ENCODE measurements at places on chromosomes 6 and 20.

DNA sequence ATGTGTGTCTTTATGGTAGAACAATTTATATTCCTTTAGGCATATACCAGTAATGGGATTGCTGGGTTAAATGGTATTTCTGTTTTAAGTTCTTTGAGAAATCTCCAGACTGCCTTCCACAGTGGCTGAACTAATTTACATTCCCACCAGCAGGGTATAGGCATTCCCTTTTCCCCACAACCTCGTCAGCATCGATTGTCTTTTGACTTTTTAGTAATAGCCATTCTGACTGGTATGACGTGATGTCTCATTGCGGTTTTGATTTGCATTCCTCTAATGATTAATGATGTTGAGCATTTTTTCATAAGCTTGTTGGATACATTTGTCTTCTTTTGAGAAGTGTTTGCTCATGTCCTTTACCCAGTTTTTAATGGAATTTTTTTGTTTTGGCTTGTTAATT lies 5.3 kb upstream of the TASP1 start:
- DNase-seq, result no peak

DNA sequence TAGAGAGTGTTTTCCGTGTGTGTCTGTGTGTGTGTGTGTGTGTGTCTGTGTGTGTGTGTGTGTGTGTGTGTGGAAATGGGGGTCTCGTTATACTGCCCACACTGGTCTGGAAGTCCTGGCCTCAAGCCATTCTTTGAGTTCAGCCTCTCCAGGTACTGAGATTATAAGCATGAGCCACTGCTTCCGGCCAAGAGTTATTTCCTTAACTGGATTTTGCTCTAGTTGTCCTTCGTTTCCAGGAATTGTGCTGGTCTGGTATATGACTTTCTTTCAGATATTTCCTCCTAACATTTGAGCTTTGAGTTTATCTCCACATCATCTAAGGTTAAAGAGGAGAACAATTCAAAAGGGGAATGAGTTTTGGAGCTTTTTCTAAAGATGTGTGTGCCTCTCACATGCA lies 124.8 kb downstream of the SH3BGRL2 start:
- no peak for DNase-seq

- DNase-seq, result peak; percentile 47
Measured at GRCh38 chr6:158849899-158850806, 31.0 kb upstream of the EZR start.

- DNase-seq, result no peak
Measured at GRCh38 chr6:45105170-45105820, 222.8 kb upstream of the RUNX2 start.

- no peak for DNase-seq
Measured at GRCh38 chr6:170371588-170371987, 65.0 kb downstream of the FAM120B start.

DNA sequence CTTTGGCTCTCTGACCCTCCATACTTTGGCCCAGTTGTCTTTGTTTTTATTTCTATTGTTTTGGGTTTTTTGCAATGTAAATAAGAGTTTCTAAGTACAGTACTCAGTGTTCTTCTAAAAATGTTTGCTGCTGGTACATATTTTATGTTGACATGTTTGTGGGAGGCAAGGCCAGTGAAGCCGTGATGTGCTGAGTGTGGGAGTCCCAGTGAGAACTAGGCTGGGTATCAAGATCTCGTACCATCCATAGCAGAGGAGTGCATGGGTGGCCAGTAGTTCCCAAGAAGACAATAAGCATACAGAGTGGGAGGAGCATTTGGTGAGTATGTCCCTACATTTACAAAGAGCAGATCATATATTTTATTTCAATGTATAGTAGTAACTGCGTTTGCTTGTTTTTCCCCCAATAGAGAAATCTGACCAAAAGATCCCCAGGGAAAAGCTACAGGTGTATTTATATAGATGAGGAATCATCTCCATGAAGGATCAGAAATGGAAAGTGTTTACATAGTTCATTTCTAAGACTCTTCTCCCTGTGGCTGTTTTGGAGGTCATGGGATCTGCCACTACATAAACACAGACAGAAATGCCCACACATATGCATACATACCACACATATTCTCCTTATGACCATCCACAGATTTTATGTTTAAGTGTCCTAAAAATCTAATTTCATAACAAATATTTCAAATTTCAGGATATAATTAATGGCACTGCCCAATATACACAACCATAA lies 285.9 kb downstream of the ALDH8A1 start:
- no peak for DNase-seq

- DNase-seq, result no peak
Measured at GRCh38 chr6:141988954-141989705, 143.6 kb upstream of the GJE1 start.

DNA sequence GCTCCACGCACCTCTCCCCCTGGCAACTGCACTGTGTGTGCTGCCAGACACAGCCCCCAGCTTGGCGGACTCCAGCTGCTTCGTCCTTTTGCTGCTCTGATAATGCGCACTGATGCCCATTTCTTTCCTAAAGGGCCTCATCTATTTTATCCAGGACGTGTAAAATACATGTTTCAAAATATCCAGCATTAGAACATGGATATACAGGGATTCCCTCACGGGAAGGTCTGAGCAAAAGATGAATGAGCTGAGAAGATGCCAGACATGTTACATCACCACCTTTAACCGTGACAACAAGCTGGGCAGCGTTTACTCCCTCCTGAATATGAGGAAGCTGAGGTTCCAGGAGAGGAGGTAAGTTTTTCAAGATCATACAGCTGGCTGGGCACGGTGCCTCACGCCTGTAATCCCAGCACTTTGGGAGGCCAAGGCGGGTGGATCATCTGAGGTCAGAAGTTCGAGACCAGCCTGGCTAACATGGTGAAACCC lies 32.8 kb downstream of the TNXB start:
- DNase-seq, result no peak

GRCh38 chr6:294656-295565 lies 2.6 kb downstream of the DUSP22 start:
- no peak for DNase-seq

DNA sequence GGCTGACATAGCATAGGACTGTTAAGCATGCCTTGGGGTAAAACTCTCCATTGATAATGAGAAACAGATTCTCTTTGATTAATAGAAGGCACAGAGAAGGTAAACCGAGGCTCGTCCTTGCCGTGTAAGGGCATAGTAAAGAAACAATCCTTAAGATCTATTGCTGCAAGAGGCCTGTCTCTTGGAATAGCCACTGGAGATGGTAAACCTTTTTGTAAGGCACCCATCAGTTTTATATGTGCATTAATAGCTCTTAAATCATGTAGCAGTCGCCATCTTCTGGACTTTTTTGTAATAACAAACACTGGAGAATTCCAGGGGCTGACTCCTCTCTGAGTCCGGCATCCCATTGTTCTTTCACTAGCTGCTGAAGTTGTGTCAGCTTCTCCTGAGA lies 8.4 kb upstream of the ABHD12 start:
- DNase-seq, result no peak

DNA sequence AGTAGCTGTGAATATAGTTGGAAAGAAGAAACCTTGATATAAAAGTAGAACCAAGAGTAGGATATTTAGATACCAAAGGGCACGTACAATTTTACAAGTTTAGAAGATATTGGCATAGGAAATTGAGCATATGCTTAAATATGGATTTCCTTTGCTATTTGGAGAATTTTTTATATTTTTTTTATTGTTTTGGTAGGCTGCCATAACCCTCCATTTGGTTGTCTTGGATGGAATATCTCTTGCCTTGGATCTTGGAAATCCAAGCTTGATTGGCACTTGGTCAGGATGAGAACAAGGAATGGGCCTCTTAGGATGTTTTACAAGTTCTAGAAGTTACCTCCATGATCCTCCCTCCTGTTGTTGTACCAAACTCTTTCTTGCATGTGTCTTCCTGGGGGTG lies 297.1 kb downstream of the PRL start:
- no peak for DNase-seq

DNA sequence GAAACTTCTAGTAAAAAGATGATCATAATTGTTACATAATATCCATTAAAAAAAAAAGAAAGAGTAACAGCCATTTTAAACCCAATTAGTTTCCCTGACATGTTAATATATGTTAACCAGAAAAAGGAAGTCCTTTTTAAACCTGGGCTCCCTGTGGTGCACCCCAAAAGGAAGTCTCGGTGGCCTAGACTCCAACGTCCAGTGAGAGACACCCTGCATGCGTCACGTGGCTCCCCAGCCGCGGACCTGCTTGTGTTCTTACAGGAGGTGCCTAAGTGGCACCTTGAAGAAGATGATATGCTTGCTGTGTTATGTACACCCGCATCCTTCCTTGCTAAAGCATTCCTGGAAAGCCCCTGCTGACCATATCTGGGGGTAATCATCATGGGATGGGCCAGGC lies 50.1 kb downstream of the FOXC1 start:
- DNase-seq, result no peak

GRCh38 chr20:1566701-1567100 lies 9.2 kb upstream of the SIRPD start:
- DNase-seq, result no peak

Data from stimulated activated CD4-positive, alpha-beta T cell treated with anti-CD3 and anti-CD28 coated beads, TNF-alpha, amount 100 ng/mL, for 1 hour (primary cell).